Memory B cell (primary cell): ENCODE measurements at places on chromosomes 4 and X.

DNA sequence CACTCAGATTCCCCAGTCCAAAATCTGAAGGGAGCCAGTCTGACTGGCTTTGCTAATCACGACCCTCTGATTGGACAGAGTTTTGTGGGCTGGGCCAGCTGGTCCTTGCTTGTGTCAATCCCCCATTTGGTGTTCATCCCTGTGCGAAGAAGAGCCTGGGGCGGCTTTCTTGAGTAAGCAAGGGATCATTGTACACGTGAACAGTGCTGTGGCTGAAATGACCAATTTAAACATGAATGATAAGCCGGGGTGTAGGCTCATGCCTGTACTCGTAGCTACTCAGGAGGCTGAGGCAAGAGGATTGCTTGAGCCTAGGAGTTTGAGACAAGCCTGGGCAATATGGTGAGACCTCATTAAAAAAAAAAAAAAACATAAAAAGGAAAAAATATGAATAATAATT lies 379.1 kb downstream of the RAPGEF2 start:
- no peak for DNase-seq

GRCh38 chrX:11531226-11531625 lies 134.5 kb downstream of the ARHGAP6 start:
- no peak for DNase-seq

- DNase-seq, result no peak
Observed at GRCh38 chr4:38663090-38663800, 754 bp upstream of the KLF3 start.

GRCh38 chr4:27666943-27667342 lies 806.3 kb downstream of the STIM2 start:
- DNase-seq, result no peak

DNA sequence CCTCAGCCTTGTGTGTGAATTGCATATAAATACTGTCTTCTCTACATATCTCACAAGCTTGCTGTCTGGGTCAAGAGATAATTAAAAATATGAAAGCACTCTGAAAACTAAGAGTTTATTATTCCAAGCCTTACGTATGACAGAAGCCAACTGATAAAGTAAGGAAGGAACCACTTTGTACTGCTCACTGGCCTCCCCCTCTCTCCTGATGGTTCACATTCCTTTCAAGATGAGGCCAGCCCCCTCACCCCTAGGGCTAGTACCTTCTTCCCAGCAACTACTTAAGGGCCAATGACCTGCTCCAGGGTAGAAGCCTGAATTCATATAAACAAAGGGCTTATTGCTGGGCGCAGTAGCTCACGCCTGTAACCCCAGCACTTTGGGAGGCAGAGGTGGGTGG lies 5.4 kb upstream of the SOWAHD start:
- DNase-seq, result no peak

DNA sequence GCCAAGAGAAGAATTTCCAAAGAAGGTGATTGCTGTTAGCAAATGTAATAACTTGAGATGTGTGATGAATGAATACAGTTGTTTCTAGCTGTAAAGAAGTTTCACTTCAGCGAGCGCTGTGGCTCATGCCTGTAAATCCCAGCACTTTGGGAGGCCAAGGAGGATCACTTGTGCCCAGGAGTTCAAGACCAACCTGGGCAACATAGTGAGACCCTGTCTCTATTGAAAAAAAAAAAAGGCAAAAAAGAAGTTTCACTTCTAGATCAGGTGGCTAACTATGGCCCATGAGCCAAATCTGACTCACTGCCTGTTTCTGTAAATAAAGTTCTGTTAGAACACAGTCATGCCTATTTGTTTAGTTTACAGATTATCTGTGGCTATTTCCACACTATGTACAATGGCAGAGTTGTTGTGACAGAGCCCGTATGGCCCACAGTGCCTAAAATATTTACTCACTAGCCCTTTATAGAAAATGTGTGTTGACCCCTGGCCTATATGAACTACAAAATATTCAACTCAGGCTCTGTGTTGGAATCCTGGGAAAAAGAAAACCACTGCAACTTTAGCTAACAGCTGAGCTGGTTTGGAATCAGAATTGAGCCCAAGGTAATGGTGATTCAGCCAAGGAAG lies 54.1 kb upstream of the PRPS1 start:
- DNase-seq, result no peak
